ENCODE measurements at places on chromosomes 4 and X.

- DNase-seq, result no peak
Measured at GRCh38 chr4:89293299-89293698, 14.3 kb downstream of the GPRIN3 start.

GRCh38 chr4:121190389-121190788, 26.3 kb upstream of the TNIP3 start:
- no peak for DNase-seq

DNA sequence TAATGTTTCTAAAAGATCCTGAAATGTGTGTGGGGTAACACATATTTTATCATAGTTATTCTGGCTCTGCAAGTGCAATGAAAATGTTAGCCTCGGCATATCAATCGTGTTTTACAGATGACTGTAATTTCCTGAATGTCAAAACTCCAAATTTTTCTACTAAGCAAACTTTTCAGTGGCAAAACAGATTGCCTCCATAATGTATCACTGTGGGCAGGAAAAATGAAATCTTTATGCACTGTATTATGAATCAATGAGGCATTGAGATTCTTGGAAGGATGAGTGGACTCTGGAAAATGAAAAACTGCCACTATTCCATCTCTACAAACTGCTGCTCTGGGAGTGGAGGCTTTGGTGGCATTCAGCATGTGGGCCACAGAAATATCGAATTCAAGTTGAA, 160.1 kb upstream of the MBNL3 start:
- DNase-seq, result no peak

- no peak for DNase-seq
Measured at GRCh38 chr4:38985410-38986100, 46.7 kb downstream of the TMEM156 start.

DNA sequence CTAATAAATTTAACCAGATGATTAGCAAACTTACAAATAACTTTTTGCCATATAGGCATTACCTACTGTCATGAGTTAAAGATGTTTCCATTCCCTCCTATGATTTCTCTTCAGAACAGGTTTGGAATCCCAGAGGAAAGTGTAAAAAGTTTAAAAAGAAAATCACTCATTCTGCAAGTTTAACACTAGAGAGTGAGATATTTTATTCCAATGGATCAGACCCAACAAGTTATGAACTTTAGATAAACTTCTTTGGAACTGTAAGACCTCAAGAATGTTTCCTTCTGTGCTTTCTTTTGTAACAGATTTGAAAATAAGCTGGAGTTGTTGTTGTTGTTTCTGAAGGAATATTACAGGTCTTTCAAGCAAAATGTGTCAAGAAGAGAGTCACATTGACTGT, 51.6 kb downstream of the PPP3CA start:
- no peak for DNase-seq

DNA sequence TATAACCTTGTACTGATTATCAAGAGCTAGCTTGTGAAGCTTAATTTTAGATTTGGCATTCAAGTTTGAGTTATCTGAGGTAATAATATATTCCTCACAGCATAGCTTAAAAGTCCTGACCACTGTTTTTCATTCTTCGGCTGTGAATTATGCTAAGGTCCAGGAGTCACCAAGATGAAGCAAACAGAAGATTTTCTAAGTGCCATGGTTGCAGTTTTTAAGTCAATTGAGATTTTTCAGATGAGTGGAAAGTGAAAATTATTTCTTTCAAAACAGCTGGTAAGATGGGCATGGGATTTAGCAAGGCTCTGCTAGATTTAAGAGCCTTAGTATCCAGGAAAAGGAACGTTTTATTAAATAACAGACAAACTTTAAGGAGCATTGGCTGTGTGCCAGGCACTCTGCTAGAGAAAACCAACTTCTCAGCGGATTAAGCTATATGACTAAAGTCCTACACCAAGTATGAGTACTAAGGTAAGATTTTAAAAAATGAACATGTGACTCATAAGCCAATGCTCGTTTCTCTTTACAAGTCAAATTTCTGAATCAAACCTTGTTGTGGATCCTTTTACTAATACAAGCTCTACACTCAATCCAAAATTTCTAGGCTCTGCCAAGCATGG, 149.9 kb upstream of the IL15 start:
- peak; percentile 57 for DNase-seq

GRCh38 chr4:1060621-1061020, 49.2 kb downstream of the FGFRL1 start:
- DNase-seq, result peak; percentile 3

GRCh38 chrX:154649503-154650220, 3.7 kb downstream of the CTAG2 start:
- DNase-seq, result no peak

DNA sequence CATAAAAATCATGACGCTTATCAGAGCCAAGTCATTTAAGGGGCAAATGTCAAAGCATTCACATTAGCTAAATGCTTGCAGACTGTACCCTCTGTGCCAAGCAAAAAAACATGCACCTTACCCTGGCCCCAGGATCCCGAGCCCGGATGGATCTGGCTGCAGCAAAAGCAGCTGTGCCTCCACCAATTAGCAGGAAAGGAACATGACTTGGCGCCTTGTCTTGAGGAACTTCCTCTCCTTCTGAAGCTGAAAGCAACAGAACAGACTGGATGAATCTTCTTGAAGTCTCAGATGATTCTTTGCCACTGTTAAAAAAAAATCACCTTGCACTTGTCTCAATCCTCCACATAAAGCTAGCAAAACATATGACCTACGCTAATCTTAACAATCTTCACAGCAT, 18.0 kb downstream of the AIFM1 start:
- no peak for DNase-seq

- DNase-seq, result no peak
Measured at GRCh38 chr4:176709417-176709816, 83.3 kb downstream of the VEGFC start.

- DNase-seq, result no peak
Measured at GRCh38 chr4:6633091-6633906, 7.2 kb upstream of the MRFAP1 start.

DNA sequence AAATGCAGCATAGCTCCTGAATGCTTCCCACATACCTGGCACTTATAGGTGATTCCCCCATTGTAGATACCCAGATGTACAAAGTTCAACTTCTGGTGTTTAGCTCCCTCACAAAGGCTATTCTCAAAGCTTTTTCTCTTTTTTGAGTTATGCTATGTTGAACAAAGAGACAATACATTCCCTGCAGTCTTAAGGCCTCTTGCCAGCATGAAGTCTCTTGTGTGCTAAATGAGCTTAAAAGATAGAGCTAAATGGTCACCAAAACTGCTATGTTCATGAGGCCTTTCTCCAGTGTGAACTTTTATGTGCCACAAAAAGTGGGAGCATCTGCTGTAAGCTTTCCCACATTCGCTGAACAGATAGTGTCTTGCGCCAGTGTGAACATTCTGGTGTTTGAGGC, 111.2 kb upstream of the TMEM47 start:
- no peak for DNase-seq

DNA sequence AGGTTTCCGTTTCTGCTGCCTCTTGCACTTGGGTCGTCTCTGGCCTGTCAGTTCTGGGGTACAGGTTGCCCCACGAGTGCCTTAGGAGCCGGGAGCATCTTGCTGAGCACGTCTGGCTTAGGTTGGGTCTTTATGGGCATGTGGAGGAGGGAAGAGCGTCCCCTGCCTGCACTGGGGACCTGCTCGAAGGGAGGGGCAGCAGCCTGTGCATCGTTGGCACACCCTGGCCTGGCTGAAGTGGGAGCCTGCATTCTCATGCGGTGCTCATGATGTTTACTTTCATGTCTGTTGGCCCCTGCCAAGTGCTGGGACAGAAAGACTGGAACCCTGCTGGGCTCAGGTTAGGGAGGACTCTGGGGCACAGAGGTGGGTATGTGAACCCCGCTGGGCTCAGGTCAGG, 23.8 kb upstream of the TADA2B start:
- no peak for DNase-seq

DNA sequence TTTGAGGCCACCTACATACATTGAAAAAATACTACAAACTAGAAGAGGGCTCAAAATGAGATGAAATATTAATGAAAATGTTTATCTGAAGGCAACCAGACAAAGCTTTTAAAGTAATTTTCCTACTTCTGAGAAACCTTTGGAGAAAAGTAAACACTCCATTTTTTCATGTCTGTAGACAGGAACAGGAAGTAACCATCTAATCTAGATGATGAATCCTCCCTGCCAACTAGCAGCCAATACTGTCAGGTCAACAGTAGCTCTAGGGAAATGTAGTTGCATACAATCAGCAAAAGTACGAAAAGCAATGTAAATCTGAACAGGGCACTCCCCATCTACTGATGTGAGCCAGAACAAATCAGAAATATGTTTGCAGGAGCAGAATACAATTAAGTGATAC, 49.0 kb downstream of the AMMECR1 start:
- no peak for DNase-seq
